ENCODE measurements at places on chromosomes 1 and 21.

DNA sequence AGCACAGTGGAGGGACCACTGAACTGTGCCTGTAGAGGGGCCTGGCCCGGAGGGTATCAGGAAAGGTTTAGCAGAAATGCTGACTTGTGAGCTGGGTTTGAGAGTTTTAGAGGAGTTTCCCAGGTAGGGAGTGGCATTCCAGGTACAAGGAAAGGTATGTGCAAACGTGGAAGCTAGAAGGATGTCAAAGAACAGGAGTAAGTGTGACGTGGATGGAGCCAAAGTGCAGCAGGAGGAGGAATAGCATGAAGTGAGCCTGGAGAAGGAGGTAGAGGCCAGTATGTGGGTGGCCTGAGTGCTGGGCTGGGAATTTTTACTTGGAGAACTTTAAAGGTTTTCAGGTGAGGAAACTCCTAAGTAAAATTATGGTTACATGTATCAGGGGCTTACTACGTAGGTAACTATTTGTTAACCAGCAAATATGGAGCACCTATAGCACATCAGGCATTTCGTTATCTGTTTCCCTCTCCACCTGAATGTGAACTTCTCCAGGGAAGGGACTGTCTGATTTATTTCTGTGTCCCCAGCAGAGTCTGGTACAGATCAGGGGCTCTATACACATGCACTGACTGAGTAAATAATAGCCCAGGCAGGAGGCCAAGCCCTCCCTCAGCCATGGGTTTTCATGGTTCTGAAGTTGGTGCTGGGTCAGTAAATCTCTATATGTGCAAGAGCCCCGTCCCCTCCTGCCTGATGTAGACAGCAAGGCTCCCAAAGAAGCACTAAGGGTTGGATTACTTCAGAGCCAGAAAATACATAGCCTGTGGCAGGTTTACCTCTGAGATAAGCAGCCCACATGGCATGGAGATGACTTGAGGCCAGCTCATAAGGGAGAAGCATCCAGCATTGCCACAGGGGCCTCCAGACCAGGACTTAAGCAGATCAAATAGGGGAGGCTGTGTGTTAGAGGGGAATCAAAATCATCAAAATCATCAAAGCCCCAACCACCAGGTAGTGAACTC lies 43.4 kb downstream of the CDCP2 start:
- no peak for DNase-seq

GRCh38 chr1:21344750-21345443 lies 54.6 kb upstream of the ECE1 start:
- DNase-seq, result no peak

GRCh38 chr1:67169496-67169895 lies 3.2 kb downstream of the IL23R start:
- DNase-seq, result no peak

GRCh38 chr1:68723791-68724190 lies 226.9 kb upstream of the DEPDC1 start:
- DNase-seq, result no peak
